ENCODE measurements at places on chromosomes 5 and 9.

- DNase-seq: no peak
These were observed 6.5 kb upstream of the TMEM210 start for GRCh38 chr9:137178201-137178938.

DNA sequence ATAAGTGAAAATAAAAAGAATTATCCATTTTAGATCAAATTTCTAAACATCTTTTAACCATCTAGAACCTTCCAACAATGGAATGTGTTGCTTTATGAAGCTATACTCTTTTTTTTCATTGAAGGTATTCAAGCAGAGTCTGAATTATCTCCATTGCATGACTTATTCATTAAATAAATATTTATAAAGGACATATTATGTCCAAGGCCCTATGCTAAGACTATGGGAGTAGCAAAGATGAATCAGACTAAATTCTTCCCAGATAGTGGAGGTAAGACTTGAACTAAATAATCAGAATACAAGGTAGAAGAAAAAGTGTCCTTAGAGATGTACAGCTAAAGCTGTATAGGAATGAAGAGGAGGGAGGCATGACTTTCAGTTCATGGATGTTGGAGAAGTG lies 215.5 kb upstream of the RGMB start:
- DNase-seq: no peak

- DNase-seq: no peak
These were observed 23.2 kb downstream of the DOCK8 start for GRCh38 chr9:237858-238345.

DNA sequence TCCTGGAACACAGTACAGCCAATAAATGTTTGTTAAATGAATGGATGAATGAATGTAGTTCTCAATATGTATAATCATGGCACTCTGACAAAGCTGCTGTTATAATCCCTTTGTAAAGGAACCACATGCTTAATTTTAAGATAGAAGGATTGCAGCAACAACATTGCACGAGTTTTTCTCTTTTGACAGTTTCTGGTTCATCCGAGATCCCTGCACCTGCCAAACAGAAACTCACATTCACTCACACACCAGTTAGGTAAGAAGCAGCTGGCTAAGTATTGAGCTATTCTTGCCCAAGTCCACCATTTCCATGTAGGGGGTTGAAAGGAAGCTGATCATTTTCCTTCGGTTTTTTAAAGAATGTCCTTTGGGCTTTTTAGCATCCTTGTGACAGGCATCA lies 133.7 kb upstream of the MAP1B start:
- no peak for DNase-seq

- no peak for DNase-seq
These were observed 30.8 kb upstream of the ABCA1 start for GRCh38 chr9:104958751-104959150.

DNA sequence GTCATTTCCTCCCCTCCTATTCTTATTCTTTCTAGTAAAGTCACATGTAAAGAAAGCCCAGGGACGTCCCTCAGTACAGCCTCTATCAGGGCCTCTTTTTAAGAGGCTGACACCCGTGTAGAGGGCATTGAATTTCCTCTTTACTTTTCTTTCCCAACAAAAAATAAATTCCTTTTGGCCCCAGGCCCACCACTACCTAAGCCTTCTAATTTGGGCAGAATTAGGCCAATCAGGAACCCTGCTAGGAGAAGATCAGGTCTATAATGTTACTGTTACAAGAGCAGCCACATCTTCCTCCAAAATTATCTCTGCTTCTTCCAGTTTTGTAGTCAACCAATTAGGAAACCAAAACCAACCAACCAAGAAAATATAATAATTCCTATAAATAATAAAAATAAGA lies 189.6 kb upstream of the NREP start:
- DNase-seq: no peak

DNA sequence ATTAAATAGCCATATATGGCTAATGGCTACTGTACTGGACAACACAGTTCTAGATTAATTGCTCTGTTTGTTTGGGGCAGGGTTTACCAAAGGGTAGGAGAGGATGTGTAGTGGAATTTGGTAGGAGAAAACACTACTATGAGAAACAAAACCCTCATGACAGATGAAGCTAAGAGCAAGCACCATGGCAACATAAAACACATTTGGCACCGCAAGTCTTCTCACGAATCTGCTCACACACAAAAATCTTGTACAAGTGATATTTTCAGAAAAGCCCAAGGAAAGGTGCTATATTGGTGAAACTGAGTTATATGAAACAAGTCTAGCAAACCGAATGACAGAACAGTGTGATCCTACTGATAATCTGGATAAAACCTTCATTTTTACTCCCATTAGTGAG lies 38.5 kb downstream of the CSF2 start:
- no peak for DNase-seq

- no peak for DNase-seq
These were observed 145.4 kb downstream of the MTX3 start for GRCh38 chr5:79845448-79846197.

DNA sequence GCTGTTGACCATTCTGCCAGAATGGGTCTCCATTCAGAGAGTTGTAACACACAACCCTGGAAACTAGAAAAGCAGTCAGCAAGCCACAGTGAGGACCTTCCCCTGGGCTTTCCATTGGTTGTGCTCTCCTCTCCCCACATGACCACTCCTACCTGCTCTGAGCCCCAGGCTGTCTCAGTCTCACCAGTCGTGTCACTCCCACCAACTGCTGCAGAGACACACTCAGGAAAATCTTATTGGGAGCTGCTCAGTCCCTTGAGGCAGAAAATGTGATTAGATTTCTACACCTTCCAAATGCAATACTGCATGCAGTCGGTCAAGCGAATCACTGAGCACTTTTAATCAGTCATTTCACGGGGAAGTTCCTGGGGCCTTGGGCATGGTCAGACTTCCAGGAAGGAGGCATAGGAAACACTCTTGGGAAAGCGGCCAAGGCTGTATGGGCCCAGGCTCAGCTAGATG lies 284.2 kb upstream of the NMUR2 start:
- DNase-seq: no peak

DNA sequence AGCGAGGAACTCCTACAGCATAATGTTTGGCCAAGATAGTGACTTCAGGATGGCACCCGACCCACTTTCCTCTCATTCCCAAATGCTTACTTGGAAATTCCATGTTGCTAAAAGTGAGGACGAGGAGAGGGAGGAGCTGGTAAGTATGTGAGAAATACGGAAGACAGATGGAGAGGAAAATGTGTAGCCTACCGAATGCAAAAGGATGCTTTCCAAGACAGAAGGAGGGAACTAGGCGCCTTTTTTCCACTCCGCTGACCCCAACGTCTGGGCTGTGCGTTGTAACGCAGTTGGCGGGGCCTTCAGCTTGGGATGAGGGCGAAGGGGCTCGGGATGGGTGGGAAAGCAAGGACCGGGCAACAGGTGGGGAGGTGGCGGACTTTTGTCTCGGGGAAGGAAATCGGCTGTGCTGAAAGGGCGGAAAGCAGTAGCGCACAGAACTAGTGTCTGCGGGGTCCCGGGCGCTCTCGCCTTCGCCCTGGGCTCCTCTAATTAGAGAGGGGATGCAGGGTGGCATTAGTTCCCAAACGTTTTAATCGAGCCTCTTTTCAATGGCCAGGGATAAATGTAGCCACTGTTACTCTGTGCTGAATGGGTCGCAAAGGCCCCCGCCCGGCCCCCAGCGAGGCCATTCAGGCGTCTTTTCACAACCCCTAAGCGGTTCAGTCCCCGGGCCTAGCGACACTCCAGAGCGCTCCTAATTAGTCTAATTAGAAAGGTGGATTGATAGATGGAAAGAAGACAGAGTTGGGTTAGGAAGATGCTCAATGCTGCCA lies 12.6 kb downstream of the FOXD1 start:
- DNase-seq: no peak

- no peak for DNase-seq
These were observed 263.3 kb downstream of the TMEM167A start for GRCh38 chr5:82813861-82814260.

DNA sequence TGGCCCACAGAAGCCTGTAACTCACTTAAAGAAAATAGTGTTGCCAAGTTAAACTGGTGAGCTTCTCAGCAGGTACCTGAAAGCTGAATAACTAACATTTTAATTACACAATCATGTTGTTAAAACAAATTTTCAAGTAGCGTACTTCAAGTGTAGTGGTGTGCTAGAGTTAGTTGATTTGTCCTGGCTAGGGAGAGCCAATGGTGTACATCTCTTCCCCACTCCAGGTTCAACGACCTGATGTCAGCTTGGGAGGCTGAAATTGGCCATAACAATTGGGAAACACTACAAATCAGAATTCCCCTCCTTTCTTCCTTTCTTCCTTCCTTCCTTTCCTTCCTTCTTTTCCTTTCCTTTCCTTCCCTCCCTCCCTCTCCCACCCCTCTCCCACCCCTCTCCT lies 295.3 kb upstream of the SLC24A2 start:
- no peak for DNase-seq

DNA sequence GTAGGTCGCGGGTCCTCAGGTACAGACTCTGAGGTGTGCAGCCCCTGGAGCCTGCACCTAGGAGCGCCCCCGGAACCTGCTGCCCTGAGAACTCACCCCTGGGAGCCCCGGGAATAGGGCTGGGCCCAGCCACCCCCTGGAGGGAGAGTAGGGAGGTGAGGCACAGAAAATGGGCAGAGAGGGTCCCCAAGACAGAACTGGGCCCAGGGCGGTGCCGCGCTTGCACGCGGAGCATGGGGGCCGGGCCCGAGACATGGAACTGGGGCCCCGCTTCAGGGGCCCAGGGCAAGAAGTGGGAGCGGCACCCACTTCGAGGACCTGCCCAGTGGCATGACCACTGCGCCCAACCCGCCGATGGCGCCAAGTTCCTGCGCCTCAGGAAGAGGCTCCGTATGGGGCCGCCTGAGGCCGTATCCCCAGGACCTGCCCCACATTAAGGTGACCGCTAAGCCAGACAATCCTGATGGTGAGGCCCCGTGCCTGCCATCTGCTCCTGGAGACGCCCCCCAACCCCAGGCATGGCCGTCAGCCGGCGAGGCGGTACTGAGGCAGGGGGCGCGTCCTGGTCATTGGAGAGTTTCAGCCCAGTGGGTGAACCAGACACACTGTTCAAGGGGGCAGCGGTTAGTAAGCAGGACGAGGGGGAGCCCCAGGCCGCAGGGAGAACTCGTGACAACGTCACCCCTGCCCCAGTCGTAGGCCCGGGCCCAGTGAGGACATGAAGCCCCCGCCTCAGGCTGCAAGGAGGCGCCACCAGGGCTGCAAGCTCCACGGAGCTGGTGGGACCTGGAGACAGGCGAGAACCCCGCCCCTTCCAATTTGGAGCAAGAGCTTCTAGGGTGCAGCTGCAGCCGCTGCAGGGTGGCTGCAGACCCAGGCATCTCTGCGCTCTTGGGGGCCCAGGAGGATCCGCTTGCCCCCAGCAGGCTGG lies 89.5 kb upstream of the PUM3 start:
- no peak for DNase-seq

DNA sequence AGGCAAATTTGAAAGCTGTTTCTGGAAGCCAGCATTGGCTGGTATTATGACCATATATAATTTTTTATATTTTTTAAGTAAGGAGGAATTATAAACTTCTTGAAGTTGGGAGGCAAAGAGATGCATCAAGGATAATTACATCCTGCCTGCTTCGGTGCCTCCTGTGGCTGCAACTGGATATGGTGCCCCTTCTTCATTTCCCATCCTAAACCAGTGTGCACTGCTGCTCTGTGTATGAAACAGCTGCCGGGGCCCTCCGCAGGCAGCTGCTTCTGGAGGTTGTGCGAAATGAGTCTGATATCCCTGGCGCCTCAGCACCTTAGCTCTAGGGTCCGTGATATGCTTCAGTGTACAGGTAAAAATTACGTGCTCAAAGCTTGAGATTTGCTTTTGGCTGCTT lies 304.2 kb downstream of the ENC1 start:
- DNase-seq: no peak

- DNase-seq: no peak
These were observed 50.8 kb downstream of the FXN start for GRCh38 chr9:69086312-69086711.

- DNase-seq: no peak
These were observed 812.2 kb downstream of the DTWD2 start for GRCh38 chr5:118176146-118176545.

DNA sequence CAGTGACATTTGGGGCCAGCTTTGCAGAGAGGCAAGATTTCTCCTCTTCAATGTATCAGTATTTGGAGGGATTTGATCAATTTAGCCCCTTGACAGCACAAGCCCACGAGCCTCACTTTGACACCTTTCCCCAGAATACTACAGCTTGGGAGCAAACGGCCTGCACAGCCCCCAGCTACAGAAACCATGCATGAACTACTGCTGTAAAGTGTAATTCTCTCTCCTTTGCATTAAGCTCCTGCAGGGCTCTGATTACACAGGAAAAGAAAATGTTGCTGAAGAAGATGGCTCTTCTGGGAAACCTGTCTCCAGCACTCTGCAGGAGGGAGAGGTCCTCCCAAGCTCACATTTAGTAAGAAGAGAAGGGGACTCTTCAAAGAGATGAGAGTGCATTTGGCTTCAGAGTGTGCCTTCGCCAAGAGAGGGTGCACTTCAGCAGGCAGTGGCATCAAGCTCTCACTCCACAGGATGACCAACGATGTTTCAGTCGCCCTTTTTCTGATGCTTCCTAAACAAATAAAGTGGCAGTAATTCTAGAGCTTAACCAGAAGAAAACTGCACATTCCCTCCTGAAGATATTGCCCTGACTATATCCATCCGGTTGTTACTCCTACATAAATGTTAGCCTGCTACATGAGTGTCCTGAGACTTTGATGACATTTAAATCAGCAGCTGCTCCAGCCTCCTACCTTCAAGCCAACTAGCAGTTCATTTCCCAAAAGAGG lies 272.2 kb downstream of the AUH start:
- no peak for DNase-seq

GRCh38 chr5:113512341-113512740 lies 1.2 kb upstream of the YTHDC2 start:
- no peak for DNase-seq

DNA sequence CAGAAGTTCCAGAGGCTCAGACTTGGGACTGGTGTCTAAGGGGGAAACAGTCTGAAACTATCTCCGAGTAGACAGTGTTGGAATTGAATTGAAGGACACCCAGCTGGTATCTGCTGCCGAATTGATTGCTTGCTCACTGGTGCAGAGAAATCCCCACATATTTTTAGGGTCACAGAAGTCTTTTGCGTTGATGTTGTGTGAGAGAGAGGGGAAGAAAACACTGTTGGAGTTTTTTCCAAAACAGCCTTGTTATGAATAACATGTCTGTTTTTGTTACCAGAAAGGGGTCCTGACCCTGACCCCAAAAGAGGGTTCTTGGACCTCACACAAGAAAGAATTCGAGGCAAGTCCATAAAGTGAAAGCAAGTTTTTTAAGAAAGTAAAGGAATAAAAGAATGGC lies 81.3 kb downstream of the ALDH7A1 start:
- no peak for DNase-seq

All from activated effector memory CD4-positive, alpha-beta T cell treated with anti-CD3 and anti-CD28 coated beads, Interleukin-2, amount 50 U/mL, for 16 hours (primary cell).